Right ventricle myocardium inferior (tissue), 1 donor: ENCODE measurements at places on chromosomes 2 and 18. TPM values are rescaled to one million over a fixed set of nuclear protein-coding genes. Genes with fewer than 3 reads are reported as not detected.

DNA sequence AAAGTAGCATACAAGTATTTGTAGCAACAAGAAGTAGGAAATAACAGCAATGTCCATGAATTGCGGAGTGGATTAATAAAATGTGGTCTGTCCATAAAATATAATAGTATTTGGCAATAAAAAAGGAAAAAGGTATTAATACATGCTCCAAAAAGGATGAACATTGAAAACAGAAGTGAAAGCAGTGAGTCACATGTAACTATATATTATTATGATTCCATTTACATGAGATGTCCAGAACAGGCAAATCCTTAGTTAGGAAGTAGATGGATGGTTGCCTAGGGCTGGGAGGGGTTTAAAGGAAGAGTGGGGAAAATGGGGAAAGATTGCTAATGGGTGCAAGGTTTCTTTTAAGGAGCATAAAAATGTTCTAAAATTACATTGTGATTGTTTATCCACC lies 44.5 kb downstream of the CCDC74A start:
- no peak for DNase-seq

DNA sequence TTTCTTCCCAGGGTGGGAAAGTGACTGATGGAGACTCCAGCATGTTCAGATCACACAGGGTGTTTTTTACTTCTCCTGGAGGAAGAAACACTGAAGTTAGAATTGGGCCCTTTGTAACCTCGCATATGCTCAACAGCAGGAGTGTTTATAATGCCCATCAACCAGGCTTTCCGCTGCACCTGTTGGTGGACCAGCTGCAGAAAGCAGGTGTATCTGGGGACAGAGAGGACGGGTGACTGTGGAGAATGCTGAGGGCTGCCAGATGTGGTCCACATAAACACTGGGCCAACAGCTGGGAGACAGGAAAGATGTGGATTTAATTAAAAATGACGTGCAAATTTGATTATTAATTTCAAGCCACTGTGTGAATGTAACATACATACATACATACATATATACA lies 335.5 kb upstream of the SPRED2 start:
- no peak for DNase-seq

- DNase-seq: no peak
Observed at GRCh38 chr2:236819275-236820002, 249.8 kb downstream of the ACKR3 start.

- no peak for DNase-seq
Observed at GRCh38 chr2:11155381-11156035, at the start of gene SLC66A3. SLC66A3 (plus strand) TSS chr2:11155467; CDS start chr2:11155547, 80 bp downstream.

DNA sequence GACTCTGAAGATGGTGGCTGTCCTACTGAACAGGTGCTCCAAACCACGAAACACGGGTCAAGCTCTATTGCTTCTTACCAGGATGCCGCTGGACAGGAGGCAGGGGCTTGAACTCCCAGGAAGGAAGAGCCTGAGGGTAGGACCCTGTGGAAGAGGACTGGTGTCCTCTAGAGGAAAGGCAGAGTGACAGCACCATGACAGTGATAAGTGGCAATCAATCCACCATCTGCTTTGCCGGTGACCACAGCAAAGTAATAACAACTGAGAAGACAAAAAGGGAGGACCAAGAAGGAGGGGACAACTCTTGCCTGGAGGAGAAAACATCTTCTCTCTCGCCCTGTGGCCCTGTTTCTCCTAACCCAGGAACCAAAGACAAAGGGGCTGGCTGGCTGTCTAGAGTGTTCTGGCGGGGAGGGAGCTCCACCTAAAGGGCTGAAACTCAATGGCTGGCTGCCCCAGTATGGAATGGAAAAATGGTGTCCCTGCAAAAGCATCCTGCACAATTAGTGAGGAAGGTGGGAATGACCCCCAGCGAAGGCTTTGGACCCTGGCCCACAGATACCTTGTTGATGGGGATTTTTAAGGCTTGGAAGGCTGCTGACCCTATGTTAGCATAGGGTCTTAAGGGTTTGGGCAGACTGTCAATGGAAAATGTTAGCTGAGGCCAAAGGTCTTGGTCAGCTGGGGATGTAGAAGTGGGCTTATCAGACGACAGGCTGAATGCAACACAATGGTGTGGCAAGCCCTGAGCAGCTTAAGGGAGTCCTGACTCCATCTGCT lies 35.4 kb downstream of the PROC start:
- no peak for DNase-seq

- DNase-seq: no peak
Observed at GRCh38 chr2:215476424-215476823, 40.6 kb upstream of the FN1 start.

DNA sequence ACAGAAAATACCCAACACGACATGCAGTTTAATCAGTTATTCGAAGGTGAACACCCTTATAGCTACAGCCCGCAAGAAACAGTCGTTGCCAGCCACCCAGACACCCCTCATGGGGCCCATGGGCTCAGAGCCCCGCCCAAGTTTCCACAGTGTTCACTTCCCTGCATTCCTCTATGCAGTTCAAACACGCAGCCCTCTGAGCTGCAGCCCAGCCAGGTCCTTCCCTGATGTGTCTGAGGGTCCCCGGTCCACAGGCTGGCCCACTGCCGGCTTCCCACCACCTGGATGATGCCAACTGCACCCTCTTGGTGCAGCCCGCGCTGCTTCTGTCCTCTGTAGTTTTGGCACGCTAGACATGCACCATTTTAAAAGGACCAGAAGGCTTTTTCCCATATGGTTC lies 87.4 kb downstream of the ZNF516 start:
- no peak for DNase-seq

DNA sequence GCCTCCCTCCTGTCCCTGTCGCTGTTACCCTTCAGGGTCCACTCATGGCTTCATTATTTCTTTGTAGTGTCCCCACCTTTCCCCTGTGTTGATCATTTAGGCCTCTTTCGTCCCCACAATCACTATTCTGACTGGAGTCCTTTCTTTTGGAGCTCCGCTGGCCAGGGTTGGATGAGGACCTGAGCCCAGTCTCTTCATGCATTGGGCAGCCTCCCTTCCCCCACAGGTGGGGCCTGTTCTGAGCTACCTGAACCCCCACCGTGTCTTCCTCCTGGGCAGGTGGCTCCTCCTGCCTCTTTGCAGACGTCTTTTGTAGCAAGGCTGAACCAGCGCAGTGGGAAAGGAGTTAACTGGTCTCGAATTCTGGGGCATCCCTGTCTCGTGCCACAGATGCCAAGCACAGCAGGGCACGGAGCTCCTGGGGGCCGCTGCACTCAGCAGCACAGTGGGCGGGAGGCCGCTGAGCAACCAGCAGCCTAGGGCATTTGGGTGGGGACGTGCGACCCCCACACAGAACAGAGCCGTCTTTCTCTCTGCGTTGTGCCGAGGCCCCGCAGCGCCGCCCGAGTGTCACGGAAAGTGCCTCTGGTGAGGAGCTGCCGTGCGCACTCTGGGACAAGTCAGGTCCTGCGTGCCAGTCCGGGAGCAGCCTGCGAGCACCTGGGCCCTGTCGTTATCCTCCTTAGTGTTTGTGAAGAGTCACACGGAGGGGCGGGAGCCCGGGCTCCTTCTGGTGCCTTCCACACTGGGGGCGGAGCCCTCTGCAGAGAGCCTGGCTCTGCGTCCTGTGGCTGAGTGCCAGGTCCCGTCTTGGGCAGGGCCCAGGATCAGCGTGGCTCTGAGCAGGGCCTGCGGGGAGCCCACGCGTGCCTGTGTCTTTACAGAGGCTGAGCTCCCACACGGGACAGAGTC lies 130.1 kb downstream of the NFATC1 start:
- DNase-seq: peak; percentile 85

DNA sequence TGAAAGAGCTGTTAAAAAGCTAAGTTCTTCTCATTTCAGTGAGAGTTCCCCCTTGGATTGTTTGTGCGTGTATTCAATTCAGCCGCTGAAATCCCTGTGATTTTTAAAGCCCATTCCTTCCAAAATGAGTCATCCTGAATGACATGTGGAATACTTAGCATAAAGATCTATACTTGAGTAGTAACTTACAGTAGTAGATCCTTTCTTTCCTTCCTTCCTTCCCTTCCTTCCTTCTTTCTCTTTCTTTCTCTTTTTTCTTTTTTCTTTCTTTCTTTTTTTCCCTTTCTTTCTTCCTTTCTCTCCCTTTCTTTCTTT lies 18.2 kb upstream of the SOX11 start:
- DNase-seq: no peak

- DNase-seq: no peak
Observed at GRCh38 chr2:55718165-55719008, 24.7 kb upstream of the PNPT1 start.

- no peak for DNase-seq
Observed at GRCh38 chr2:221465776-221466175, 106.3 kb downstream of the EPHA4 start.

GRCh38 chr2:158688721-158689120 lies 106.4 kb upstream of the DAPL1 start:
- no peak for DNase-seq

DNA sequence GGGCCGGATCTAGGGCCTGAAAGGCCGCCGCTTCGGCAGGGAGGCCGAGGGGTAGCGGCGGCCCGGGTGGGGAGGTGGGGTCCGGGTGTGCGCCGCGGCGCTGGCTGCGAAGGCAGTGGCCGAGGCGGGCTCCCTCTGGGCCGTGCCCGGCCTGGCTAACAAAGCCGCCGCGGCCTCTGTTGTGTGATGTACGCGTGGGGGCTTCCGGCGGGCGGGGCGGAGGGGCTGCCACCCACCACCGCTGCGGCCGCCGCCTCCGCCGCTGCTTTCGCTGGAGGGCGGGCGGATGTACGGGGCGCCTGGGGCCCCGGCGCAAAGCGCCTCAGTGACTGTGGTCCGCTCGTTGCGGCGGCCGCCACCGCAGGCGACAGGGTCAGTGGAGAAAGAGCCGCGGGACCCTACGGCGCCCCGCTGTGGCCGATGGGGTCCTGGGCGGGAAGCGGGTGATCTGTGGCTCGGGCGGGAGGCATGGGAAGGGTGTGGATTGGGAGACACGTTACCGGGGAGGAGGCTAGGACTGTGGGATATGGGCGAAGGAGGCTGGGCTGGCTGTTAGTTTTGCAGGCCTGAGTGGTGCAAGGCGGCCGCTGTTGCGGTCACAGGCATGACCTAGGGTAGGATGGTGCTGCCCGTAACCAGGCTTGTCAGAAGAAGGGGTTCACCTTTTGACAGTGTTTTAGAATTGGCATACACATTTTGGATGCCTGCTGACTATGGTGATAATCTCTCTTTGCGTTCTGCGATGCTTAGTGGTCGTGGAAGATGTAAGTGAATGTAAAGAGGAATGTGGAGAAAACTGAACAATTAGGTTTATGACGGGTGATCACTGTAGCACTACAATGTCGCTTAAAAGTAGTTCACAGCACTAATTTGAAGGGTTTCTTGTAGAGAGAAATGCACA lies 662 bp downstream of the BZW1 start:
- peak; percentile 88 for DNase-seq

DNA sequence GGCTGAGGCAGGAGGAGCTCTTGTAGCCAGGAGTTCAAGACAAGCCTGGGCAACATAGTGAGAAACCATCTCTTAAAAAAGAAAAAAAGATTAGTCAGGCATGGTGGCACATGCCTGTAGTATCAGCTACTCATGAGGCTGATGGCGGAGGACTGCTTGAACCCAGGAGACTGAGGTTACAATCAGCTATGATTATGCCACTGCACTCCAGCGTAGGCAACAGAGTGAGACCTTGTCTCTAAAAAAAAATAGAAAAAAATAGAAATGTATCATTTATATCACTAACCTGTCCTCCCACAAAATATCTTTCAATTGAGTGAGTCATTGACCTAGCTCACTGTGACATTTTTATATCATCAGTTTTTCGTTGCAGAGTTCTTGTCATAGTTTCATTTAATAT lies 152.5 kb downstream of the DTNA start:
- no peak for DNase-seq

DNA sequence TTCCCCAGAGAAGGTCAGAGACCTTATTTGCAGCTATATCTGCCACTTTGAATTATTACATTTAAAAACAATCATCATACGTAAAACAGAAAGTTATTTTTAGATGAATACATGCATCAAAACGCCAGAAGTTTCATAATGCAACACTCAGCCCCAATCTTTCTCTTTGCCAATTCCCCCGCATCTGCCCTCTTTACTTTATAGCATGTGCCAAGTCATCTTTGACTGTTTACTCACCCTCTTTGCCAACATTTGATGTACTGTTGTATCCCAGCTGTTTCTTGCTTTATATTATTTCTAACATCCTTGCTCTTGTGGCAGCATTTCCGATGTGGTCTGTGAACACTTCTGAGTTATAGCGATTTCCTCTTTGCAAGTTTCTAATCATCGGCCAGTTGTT lies 86.2 kb downstream of the CRIM1 start:
- no peak for DNase-seq

The EMILIN1 gene
- 25.8 TPM for total RNA-seq

The TRABD2A gene
- total RNA-seq: 0.73 TPM

The SLC4A3 gene
- 445 TPM for total RNA-seq

The CBLN2 gene
- not detected for total RNA-seq

The LRP1B gene
- not detected for total RNA-seq
